ENCODE measurements at places on chromosomes 6 and 20.
A peak's percentile ranks its signal among the peaks of the same experiment; 100 is the strongest.

DNA sequence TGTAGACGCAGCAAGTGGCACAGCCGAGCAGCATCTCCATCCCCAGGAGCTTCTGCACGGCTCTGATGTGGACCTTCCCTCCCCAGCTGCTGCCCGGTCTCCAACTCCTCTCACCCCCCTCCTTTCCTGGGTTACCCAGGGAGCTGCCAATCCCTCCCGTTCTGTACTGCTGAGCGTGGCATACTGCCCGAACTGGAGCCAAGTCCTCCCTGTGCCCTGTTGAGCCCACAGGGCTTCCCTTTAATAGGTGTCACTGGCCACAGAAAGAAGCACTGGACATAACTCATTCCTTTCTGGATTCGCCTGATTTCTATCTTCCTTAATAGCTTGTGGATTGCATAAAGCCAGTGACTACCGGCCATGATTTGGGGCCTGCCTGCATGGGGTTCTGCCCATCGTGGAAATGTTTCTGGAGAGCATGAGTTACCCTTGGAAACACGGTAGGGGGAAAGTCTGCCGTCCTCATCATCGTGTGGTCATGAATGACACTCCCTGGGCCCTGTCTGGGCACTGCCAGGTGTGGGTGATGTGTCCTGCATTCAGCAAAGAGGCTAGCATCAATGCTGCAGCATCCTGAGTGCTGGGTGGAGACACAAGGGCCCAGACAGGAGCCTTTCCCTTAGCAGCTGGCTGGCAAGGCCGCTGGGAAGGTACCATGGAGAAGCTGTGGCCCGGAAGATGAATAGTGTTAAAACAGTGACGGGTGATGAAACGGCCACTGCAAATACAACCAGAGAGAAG lies 189.7 kb downstream of the SYNDIG1 start:
- DNase-seq: no peak

DNA sequence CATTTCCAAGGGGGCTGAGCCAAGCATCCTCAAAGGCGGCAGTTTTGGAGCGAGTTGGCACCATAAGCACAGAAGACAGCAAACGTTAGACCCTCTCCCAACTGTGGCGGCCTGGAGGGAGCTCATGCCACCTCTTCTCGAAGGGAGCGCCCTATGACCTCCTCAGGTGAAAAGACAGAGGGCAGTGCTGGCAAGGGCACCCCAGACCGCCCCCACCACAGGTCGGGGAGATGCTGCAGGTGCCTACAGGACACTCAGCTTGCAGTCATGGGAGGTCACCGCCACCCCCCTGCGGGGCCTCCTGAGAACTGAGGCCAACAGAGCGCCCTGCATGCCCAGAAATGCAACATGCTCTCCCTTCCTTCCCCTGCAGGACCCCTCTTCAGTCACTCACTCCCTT lies 45.1 kb upstream of the BHLHE23 start:
- no peak for DNase-seq

DNA sequence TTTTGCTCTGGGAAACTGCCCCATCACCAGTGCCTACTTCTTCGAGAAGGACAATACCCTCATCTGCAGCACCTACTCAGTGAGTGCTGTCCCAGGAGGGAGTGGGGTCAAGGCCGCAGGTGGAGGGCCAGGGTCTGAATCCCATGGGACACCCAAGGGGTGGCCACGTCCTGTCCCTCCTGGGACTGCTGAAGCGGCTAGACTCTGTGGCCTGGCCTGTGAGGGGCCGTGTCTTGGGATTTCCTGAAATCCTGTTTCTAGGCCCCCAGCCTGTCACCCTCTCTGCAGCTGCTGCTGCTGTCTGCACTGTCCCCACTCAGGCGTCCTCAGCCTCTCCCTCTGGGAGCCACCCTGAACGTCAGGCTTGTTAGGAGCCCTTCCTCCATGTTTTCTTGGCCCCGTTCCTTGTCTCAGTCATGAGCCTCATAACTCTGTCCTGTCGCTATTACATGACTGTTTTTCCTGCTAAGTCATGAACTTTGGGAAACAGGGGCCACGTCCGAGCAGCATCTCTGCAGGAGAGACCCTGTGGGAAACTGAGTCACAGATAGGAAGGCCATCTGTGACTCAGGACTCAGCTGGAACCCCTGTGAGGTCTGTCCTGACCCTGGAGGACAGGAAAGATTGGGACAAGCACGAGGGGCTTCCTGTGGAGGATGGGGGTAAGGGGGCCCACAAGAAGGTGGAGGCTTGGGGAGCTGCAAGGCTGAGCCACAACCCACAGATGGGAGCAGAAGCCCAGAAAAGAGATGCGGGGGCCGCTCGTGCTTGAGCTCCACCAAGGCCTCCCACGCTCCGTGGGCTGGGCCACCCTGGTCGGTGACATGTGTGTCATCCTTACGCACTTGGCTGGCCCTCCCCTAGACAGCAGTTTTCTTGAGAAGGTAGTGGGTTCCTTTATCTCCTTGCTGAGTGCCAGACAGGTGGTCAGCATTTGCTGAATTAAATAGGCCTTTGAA lies 49.9 kb downstream of the EFCAB8 start:
- no peak for DNase-seq

DNA sequence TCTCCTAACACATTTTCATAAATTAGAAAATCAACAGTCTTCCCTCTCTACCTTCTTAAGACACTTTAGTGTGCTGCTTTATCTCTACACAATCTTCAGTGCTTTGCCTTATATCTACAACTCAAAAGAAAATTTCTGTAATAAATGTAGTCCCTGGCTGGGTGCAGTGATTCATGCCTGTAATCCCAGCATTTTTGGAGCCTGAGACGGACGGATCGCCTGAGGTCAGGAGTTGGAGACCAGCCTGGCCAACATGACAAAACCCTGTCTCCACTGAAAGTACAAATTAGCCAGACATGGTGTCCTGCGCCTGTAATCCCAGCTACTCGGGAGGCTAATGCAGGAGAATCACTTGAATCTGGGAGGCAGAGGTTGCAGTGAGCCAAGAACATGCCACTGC lies 9.7 kb upstream of the EDN1 start:
- peak; percentile 46 for DNase-seq

- DNase-seq: no peak
Observed at GRCh38 chr6:100281471-100281901, 183.2 kb downstream of the SIM1 start.

DNA sequence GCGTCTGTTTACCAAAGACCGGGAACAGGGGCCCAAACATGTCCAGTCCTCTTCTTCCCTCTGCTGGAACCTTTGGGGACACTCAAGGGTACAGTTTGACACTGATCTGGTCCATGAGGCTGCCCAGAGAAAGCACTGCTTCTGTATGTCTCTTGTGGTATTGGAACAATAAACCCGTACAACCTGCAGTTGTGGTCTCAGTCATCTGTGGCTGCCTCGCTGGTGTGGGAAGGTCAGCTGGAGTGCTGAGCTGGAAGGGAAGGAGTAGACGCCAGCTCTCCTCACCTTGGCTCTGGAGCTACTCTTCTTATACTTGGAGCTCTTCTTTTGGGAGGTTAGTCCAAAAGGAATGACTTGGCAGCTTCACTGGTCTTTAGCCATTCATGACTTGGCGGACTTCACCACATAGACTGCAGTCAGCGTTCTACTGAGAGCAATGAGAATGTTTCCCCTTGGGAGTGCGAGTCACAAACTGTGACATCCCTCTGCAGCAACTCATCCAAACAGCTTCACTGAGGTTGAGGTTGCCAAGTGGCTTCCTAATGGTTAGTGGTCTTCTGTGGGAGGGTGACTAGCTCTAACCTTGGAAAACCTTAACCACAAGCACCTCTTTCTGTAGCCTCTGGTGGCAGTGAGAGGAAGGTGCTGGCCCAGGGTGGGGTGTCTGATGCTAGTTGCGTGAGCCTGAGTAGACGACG lies 81.2 kb downstream of the ASXL1 start:
- DNase-seq: peak; percentile 71
